EL (cell line): ENCODE measurements at places on chromosomes 7 and 10.
A peak's percentile ranks its signal among the peaks of the same experiment; 100 is the strongest.

DNA sequence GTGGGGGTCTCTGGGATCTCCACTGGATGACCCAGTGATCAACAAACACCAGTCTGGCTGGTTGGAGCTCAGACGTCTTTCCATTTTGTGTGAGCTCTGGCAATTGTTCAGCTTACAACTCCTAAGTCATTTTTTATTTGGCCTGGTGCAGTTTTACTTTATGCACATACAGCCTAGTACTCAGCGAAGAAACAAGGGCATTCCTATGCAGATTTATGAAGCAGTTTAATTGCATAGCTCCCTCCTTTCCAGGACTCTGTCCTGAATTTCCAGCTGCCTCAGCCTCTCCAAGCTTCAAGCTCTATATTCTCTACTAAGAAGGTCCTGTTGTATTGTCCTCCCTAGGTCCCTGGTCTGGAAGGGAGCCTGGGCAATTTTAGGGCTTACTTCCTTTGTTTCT lies 145.6 kb upstream of the GALNT17 start:
- no peak for DNase-seq

DNA sequence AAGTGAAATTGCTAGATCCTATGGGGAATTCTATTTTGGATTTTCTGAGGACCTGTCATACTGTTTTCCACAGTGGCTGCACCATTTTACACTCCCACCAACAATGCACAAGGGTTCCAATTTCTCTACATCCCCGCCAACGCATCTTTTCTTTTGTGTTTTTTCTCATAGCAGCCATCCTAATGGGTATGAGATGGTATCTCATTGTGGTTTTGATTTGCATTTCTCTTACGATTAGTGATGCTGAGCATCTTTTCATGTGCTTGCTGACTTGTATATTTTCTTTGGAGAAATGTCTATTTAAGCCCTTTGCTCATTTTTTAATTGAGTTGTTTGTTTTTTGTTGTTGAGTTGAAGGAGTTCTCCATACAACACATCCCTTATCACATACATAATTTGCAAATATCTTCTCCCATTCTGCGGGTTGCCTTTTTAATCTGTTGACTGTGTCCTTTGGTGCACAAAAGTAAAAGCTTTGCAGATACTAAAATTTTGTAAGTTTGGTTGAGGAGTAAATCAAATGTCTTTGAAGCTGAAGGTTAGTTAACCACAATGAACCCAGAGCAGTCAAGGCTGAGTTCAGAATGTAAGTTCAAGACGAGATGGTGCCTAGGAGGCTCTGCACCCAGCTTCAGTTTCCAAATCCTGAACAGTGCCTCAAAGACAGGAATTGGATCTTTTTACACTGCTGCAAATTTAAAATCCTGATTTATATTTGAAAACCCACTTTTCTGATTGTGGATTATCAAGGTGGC lies 195.4 kb downstream of the COBL start:
- DNase-seq: no peak

GRCh38 chr7:13633857-13634256 lies 355.6 kb downstream of the ETV1 start:
- no peak for DNase-seq

DNA sequence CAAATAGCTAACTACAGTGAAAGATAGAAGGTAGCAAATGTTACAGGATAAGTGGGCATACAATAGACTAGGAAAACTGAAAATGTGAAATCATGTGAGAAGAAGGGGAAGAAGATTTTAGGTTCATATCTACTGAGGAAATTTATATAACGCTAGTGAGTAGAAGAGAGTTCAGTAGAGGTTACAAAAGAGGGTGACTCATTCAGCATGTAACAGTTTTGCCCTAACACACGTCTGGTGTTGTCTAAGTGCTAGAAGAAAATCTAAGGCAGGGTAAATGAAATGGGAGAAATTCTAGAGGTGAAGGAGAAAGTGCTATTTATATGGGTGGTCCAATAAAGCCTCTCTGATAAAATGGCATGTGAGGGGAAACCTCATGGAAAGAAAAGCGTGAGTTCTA lies 731.4 kb upstream of the POT1 start:
- DNase-seq: no peak

DNA sequence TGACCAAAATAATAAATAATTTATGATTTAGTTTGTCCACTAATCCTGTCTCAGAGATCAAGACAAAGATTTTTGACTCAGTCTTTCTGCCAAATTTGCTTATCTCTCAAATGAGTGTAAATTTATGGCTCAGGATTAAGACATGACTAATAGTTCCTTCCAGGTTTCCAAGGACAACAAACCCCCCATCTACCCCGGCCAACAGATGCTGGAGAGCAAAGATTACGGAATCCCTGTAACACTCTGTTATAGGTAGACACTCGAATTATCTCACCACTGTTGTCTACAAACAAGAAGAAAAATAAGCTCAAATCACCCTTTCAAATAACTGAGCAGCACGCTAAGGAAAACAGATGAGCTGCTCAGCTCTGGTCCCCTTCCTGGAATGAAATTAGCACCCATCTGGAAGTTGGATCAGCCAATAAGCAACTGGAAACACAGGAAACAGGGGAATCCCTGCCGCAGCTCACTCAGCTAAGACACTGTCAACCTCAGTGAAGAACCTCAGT lies 56.8 kb upstream of the SVIL start:
- DNase-seq: peak; percentile 48

DNA sequence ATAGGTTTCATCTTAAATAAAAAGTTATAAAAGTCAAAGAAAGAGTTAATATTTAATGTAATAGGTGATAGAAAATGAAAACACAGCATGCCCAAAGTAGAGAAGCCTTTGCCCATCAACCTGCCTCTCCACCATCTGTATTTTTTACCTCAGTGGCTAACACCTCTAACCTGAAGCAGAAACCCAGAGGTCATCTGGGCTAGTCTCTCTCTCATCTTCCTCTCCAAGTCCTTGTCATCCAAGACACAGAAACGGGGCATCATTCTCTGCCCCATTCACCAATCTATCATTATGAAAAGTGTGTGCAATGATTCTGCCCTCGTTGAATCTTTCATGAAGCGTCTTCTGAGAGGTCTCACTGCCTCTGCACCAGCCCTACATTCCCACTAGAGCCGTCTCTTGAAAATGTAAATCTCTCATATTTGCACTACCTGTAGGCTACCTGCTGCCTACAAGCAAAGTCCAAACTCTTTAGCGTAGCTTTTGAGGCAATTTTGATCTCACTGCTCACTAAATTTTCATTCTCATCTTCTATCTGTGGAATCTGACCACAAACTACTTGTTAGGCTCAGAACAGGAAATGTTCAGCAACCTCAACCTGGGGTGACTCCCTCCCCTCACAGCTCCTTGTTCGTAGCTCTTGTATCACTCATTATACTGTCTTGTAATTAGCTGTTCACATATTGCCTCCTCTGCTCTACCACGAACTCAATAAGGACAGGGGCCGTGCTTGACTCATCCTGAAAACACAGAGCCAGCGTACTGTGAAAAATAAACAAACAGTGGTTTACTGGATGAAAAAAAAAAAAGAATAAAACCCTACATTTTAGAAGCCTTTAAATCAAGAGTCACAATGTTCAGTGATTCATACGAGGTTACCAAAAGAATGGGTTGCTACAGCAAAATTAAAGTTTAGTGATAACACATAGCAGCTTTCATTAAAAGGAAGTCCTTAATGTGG lies 83.1 kb downstream of the CTNNA3 start:
- peak; percentile 80 for DNase-seq

GRCh38 chr10:120069700-120070099 lies 177.2 kb downstream of the SEC23IP start:
- DNase-seq: no peak

DNA sequence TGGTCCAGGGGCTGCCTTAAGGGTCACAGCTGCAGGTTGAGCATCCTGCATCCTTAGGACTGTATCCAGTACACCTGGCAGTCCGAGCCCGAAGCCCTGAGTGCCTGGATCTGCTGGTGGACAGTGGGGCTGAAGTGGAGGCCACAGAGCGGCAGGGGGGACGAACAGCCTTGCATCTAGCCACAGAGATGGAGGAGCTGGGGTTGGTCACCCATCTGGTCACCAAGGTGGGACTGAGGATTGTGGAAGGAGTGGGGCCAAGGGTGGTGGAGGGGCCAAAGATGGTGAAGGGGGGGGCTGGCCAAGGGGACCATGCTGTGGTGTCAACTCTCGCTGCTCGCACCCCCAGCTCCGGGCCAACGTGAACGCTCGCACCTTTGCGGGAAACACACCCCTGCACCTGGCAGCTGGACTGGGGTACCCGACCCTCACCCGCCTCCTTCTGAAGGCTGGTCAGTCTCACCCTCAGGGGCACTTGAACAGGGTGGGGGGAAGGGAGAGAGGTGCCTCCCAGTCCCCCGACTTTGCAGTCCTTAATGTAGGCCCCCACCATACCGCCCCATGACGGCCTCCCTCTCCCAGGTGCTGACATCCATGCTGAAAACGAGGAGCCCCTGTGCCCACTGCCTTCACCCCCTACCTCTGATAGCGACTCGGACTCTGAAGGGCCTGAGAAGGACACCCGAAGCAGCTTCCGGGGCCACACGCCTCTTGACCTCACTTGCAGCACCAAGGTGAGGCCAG lies 5.3 kb downstream of the NFKB2 start:
- DNase-seq: no peak

GRCh38 chr10:121753726-121754476 lies 155.7 kb upstream of the FGFR2 start:
- peak; percentile 82 for DNase-seq

DNA sequence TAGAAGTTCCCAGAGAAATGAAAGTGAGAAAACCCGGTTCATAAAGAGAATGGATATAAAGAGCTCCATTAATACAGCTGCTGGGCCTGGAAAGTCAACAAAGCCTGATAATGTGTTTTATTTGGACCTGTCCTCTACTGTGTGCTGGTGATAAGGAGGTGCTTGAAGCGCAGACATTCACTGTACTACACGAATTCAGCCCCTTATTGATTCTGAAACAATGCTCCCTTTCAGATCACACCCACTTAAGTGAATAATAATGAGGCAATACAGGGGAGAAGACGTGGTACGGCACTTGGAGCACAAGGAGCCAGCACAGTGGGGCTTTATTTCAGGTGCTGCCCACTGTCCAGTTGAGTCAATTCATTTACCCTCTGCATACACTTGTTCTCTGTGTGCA lies 260.8 kb downstream of the FGFR2 start:
- DNase-seq: no peak

- no peak for DNase-seq
These were observed at the start of gene GPR22 for GRCh38 chr7:107469929-107470328. Gene GPR22 (plus strand): TSS chr7:107470057. CDS start chr7:107474061, 4,004 bp downstream.

DNA sequence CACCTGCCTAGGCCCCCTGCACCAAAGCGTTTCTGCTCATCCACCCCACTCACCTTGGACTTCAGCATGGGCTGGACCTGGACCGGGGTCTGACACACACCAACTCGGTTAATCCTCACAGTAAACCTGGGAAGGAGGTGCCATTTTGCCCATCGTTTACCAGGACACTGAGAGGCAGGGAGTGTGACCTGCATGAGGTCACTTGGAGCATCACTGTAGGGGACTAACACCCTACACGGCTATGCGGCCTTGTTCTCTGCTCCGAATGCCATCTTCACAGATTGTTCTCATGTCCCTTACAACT lies 33.0 kb downstream of the ANKRD16 start:
- DNase-seq: no peak

DNA sequence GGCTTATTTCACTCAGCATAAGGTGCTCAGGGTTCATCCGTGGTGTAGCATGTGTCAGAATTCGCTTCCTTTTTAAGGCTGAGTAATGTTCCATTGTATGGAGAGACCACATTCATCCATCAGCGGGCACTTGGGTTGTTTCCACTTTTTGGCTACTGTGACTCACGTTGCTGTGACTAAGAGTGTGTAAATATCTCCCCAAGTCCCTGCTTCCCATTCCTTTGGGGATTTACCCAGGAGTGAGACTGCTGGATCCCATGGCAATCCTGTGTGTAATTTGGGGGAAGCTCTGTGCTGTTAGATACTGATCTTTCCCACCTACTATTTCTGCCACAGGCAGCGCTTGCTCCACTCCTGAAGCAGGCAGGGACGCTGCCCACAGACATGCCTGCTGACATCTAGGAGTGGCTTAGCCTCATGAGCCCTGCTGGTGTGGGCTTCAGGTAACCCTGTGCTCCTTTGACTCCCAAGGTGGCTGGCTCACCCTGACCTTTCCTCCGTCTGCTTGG lies 346.0 kb downstream of the FRMD4A start:
- peak; percentile 93 for DNase-seq

GRCh38 chr10:49633327-49634068 lies 19.7 kb downstream of the CHAT start:
- DNase-seq: no peak

DNA sequence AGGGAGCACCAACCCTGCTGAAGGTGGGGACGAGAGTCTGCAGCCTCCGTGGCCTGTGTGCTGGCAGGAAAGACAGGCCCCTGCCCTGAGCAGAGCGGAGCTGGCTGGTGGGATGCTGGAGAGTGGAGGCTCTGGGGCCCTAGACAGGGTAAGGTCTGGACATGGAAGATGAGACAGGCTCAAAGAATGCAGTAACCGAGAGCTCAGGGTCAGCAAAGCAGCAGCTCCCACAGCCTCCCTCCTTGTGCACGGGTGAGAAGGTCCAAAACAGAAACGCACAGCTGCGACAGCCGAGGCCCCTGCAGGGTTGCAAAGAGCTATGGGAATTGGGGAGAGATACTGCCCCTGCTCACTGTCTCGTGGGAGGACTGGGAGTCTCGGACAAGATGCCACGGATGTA lies 80.5 kb downstream of the TNS3 start:
- peak; percentile 91 for DNase-seq

DNA sequence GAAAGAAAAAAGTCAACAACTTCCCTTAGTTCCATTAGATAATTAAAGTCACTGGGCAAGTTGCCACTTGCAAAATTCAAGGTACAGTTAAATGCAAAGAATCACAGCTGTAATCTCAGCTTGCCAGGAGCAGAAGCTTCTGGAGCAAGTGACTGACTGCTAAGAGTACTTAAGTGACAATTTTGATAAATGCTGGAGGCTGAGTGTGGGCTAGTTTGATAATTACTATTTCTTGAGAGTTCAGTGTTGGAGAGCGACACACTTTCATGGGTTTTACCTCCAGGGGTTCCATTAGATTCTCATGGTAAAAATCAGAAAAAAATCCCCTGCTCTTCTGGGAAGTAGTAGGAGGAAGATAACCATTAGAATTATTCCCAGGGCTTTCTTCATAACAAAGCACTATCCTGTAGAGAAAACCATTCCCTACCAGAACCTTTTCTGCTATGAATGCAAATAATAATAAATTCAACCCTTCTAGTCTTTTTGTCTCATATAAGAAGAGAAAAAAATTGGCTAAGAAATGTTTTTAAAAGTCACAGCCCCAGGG lies 486.3 kb downstream of the POM121L12 start:
- no peak for DNase-seq

- no peak for DNase-seq
These were observed 74.1 kb upstream of the ANK3 start for GRCh38 chr10:60463746-60464145.

- DNase-seq: no peak
These were observed 7.7 kb upstream of the TIAL1 start for GRCh38 chr10:119604468-119604867.

DNA sequence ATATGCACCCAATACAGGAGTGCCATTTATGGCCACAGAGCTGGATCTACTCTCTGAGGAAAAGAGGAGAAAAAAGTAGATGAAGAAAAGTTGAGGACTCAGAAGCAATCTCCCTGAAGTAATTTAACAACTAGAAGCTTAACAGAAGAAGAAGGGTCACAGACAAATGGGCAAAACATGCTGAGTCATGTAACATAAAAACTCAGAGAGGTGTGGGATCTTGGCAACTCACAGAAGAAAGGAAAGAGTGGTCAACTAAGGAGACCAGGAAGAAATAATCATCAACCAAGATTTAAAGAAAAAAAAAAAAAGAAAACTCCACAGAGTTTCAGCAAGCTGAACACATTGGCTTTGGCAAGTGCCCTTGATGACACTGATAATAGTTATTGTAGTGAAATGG lies 51.8 kb upstream of the BET1 start:
- no peak for DNase-seq
